ENCODE measurements at places on chromosomes 5 and 9.

DNA sequence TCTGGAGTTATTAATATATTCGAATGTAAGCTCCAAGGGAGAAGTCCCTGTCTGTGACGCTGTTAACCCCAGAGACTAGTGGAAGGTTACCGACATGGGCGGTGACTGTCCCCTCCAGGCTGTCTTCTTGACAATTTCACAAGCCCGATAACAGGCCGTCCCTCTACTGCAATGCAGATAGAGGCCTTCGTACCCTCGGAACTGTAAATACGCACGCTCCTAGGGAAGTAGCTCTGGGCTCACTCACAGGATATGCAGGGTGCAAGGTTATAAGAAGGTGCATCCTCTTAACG, 680 bp upstream of the RFK start:
- peak; percentile 85 for DNase-seq

DNA sequence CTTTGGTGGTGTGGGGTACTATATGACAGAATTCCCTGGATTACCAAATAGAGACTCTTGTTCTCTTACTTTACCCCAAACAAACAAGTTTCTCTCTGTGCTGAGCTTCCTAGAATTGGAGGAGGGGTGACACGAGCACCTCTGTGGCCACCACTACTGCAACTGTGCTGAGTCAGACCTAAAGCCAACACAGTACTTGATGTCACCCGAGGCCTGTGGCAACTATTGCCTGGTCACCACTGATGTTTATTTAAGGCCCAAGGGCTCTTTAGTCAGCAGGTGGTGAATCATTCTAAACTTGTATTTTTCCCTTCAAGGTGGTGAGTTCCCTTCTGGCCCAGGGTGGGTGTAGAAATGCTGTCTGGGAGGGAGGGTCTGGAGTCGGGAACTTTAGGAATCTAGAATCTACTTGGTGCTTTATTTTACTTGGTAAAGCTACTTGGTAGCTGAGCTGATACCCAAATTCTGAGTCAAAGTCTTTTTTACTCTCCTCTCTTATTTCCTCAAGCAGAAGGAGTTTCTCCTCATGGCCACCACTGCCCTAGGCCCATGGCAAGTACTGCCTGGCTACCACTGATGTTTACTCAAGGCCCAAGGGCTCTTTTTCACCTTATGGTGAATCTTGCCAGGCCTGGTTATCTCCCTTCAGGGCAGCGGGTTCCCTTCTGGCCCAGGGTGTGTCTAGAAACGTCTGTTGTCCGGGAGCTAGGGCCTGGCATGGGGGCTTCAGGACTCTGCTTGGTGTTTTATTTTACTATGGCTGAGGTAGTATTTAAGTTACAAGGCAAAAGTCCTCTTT, 9.8 kb downstream of the LURAP1L start:
- peak; percentile 94 for DNase-seq

GRCh38 chr5:172571413-172571812, 69.7 kb upstream of the NEURL1B start:
- DNase-seq = no peak

DNA sequence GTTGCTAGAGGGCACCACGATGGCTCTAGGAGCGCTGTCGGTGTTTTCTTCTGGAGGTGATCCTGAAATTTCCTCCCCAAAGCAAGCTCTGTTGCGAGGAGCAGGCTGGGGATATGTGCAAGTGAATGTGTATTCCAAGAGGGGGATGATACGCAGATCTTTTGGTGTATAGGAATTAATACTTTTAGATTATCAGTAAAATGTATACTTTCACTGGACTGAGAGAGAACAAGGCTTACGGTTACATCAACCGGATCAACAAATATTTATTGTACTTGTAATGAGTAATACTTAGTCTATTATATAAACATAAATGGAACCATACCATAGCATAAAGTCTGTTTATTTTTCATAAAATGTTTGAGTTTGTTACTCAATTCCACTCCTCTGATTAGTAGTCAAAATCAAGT, 632 bp upstream of the PRKAA1 start:
- DNase-seq = no peak

DNA sequence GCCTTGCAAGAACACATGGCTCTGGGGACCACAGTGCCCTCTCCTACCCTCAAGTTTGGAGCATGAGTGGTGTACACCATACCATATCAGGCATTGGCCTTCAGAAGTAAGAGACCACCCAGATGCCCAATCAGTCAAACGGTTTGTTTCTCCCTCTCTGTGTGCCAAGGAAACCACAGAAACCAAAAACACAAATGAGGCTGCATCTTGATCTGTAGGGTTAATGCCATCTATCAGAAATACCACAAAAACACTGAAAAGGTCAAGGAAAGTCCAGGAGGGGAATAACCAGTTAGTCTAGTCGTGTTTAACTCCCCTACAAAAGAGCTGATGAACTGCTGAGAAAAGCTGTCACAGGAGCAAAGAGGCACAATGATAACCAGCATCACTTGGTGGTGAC, 78.4 kb downstream of the INSYN2B start:
- no peak for DNase-seq

- DNase-seq = no peak
Observed at GRCh38 chr5:88644676-88645075, 238.3 kb downstream of the MEF2C start.

DNA sequence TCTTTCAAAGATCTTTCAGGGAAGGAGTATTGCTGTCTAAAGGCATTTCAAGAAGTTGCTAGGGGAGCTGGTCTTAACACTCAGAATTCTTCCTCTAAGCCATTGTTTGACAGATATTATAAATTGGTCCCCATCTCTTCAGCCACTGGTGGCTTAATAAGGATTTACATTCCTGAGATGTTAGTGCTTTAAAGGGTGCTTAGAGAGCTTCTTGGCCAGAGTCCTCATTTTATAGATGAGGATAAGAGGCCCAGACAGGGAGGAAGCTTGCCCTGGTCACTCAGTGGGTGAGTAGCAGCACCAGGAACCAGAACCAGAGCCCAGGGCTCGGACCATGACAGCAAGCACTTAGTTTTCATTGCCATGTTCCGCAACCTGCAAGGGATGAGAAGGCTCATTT, 53.2 kb downstream of the GALNT10 start:
- DNase-seq = no peak

DNA sequence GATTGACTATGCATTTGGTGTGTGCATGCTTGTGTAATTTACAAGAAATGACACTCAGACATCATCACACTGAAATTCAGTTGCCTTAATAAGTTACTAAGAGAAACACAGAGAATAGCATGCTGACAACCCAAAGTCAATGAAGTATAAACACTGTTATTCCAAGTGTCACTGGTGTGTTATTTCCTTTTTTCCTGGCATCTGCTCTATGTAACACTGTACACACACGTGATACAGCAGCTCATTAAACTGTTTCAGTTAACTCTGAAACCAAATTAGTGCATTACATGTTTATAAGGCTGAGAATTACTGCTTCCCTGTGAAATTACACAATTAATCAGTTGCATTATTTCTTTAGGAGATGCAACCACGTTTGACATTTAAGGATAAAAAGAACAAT, 252.7 kb downstream of the EFNA5 start:
- no peak for DNase-seq

GRCh38 chr5:11822598-11822997, 81.6 kb downstream of the CTNND2 start:
- DNase-seq = no peak

DNA sequence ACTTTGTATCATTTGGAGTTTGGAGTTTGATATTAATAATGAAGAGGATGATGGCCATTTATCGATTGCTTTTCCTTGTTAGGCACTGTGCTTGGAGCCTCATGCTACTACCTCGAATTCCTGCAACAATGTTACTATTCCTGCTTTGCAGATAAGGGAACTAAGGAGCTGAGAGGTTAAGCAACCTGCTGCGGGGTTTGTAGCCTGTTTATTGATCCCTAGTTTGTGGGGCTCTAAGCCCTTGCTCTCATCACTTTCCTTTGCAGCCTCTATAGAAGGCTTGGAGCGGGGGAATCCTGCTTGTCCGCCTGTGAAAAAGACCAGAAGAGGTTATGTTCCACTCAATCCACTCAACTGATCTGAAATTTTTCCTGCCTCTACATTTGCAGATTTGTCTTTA, 15.8 kb downstream of the ARHGEF28 start:
- DNase-seq = no peak

GRCh38 chr5:142078221-142078620, 30.4 kb upstream of the NDFIP1 start:
- no peak for DNase-seq

DNA sequence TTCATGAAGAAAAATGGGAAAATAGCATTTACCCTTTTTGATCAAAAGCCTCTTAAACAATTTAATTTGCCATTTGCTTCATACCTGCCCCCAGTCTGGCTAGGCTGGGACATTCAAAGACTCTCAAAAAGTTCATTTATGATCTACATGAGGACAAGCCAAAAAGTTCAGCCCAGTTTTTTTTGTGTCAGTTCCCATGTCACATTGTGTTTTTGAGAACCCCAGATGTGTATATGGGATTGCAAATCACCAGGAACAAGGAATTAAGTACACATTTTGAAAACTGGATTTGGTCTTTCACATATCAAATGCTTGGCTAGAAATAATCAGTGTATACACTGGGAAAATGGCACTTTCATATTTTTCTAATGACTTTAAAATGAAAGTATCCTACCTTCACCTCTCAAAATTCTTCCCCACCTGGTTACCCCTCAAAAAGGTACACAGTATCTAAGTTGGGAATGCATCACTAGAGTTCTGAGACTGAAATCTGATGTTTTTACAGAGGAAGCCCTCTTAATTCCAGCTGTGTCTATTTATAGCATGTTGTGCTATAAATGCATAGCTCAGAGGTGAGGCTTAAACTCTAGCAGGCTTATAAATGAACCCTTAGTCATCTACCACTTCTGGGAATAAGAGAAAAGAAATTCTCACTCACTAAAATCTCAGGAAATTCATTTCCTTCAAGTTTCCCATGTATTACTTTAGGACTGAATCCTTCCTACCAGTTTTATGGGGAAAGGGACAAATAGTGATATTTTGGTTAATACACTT, 9.3 kb downstream of the STOM start:
- no peak for DNase-seq

- no peak for DNase-seq
Observed at GRCh38 chr5:174291162-174291561, 245.7 kb downstream of the NSG2 start.

DNA sequence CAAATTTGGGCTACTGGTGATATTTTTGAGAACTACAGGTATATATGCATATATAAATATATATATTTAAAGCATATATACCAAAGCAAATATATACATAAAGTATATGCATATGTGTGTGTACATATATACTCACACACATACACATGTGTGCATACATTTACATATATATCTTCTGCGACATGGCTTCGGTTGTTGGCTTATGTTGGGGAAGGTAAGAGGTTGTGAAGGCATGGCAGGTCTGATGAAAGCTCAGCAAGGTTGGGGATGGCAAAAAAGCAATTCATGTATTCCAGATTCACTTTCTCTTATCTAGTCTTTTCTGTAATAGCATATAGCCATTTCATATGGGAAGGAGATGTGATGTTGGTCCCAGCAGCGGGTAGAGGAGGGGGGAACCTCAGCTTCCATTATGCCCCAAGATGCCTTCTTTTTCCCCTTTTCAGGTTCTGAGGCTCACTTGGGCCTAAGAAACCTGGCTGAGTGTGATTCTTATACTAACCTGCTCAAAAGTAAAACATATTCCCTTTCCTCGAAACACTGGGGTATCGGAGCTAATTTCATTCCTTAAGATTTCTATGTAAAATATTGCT, 201.7 kb downstream of the MEF2C start:
- no peak for DNase-seq

DNA sequence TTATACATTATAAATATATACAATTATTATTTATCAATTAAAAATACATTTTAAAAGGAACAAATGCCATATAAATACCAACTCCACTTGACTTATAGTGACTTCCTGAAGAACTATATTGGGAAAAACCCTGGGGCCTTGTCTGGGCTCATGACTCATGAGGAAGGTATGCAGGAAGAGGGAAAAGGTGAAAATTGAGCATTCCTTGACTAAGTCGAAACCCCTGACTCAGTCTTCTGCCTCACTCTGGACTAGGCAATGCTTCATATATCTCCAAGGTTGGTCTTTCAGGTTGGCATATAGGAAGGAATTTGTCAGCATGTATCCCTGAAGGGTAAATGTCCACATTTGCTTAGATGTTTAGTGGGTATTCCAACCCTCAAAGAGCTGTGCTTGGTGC, 78.5 kb downstream of the SH3TC2 start:
- DNase-seq = peak; percentile 85

DNA sequence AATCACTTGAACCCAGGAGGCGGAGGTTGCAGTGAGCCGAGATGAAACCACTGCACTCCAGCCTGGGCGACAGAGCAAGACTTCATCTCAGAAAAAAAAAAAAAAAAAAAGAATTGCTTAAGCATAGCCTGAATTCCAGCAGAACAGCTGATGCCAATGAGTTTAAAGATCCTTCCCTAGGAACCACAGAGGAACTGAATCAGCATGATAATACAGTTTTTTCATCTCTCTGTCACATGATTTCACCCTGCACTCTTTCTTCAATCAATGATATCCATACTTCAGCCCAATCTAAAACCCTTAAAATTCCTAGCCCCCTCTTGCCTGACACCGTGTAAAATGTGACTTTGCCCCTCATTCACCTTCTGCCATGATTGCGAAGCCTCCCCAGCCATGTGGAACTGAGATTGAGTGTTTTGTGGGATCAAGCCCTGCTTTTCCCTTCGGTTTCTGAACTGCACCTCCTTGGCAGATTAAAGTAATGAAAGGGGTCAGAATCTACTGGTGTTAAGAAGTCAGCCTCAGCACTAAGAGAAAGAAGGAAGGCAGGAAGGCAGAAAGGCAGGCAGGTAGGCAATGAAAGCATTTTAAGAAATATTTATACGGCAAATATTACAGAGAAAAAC, 20.9 kb upstream of the DMXL1 start:
- DNase-seq = no peak

GRCh38 chr5:14491015-14491915, 90.3 kb upstream of the OTULINL start:
- peak; percentile 93 for DNase-seq

- no peak for DNase-seq
Observed at GRCh38 chr5:167920589-167920988, 370.9 kb upstream of the WWC1 start.

DNA sequence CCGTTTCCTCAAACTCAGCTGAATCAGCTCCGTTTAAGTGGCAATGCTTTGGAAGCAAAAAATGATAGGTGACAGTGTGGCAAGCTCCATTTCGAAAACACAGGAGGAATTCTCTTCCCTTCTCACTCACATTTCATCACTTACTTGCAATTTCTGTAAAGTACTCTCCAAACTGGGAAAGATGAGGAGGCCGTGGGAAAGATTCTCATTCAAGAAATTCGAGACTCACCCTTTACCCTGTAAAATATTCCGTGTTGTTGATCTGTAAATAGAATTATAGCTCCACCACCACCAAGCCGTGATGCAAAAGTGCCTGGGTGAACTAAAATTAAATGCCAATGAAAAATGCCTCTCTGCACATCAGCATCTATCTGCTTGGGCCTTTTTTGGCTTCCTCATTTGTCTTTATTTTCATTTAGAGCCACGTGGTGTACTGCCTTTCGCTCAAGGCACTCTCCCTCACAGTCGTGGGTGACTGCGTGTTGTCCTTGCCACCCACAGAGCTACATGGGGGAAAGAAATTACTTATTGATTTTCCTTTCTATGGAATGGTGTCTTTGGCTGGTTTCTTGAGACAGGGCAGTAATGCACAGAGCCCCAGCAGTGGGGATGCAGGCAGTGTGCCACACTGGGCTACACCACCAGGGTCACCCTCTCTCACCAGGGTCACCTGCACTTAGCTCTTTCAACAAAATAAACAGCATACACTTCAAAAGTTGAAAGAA, 289.3 kb upstream of the TAS2R1 start:
- no peak for DNase-seq

Data from trophoblast cell (in vitro differentiated cells and primary cell).